ENCODE measurements at places on chromosomes 1 and 21. TPM values are rescaled to one million over a fixed set of nuclear protein-coding genes. Genes with fewer than 3 reads are reported as not detected.

The PLA2G2C gene
- not detected for total RNA-seq

The RGSL1 gene
- not detected for total RNA-seq

The KRTAP12-2 gene
- total RNA-seq = not detected

The HES2 gene
- 4.7 TPM for total RNA-seq

The KRTAP11-1 gene
- total RNA-seq = not detected

The SPATA45 gene
- not detected for total RNA-seq

The FAM177B gene
- total RNA-seq = not detected

The FOXD2 gene
- total RNA-seq = 0.38 TPM
